ENCODE measurements at places on chromosomes 7 and 10.

DNA sequence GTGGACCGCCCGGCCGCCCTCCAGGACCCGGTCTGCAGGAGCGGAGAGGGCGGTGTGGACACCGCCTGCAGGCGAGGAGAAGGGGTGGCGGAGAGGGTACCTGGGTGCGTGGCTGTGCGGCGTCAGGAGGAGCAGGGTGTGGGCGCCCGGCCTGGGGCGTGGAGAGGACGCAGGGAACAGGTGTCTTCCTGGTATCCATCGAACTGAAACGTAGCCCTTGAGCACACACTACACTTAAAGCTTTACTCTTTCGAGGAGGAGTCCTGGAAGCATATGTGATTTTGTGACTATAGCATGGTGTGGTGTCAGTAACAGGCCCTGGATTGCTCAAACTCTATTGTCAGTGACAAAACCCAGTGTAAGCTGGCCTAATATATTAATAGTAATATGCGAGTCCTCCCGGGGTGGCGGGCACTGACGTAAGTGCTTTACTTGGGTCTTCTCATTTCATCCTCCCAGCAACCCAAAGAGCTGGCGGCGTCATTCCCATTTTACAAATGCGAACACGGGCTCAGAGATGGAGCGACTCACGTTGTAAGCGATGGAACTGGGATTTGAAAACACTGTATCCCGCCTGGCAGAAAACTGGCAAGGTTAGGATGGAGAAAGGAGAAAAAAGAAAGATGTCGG is 508 bp upstream of the TECPR1 start:
- no peak for DNase-seq

DNA sequence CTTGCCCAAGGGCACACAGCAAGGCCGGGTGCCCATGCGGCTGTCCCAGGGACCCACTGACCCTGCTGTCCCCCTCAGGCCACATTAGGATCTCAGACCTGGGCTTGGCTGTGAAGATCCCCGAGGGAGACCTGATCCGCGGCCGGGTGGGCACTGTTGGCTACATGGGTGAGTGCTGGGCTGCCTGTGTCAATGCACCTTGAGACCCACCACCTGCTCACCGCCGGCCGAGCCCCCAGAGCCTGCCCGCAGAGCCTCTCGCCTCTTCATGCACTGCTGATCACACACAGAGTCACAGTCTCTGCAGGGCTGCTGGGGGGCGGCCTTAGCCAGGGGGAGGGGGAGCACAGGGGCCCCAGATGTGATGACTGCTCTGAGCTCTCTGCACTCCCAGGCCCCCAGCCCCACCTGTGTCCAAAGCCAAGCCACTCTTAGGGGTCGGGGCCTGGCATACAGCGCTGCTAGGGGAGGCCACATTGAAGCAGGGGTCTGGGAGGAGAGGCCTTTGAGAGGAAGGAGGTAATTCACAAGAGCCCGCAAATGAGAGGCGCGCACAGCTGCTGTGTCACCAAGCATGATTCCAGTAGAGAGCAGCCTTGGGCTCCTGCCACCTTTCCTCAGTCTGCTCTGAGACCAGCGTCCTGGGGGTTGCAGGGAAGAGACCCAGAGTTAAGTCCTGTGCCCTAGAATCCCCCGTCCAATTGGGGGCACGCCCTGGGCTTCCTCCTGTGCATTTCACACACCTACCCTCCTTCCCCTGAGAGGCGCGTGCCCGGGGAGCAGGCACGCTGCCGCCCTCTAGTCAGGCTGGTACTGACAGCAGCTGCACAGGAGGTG is 100.4 kb downstream of the RGS10 start:
- DNase-seq = no peak

DNA sequence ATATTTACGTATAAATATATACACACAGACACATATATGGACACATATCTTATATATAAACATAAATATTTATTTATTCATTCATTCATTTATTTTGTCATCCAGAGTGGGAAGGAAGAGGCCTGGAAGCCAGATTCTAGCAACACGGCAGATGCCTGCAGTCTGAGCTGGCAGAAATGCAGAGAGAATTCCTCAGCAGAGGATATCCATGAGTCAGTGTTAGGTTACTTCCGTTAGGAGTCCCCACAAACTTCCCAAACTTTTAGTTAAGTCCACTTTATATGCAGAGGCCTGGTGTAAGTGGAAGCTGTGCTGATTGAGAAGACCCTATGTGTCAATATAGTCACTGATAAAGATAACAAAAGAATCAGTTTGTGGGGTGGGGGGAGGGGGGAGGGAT is 89.6 kb downstream of the PPP1R17 start:
- DNase-seq = no peak

DNA sequence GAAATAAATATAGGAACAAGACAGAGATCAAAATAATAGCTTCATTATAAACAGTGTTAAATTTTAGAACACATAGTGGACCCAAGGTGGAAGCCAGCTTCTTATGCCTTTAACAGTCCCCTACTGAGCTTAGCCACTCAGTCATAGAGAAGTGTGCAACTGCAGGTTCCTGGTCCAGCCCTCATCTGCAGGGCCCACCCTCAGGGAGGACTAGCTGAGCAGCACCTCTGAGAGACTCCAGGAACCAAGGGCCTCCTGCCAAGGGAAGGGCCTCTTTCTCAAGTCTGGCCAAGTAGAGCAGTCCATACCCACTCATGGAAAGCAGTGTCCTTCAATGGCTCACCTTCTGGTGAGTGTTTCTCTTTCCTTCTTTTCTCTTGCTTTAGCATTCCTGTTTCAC is 173.7 kb upstream of the PRPS1L1 start:
- DNase-seq = no peak

- no peak for DNase-seq
These were observed 9.8 kb upstream of the RAB18 start for GRCh38 chr10:27494116-27494805.

GRCh38 chr7:121623130-121623872 is 227.2 kb upstream of the FAM3C start:
- no peak for DNase-seq

DNA sequence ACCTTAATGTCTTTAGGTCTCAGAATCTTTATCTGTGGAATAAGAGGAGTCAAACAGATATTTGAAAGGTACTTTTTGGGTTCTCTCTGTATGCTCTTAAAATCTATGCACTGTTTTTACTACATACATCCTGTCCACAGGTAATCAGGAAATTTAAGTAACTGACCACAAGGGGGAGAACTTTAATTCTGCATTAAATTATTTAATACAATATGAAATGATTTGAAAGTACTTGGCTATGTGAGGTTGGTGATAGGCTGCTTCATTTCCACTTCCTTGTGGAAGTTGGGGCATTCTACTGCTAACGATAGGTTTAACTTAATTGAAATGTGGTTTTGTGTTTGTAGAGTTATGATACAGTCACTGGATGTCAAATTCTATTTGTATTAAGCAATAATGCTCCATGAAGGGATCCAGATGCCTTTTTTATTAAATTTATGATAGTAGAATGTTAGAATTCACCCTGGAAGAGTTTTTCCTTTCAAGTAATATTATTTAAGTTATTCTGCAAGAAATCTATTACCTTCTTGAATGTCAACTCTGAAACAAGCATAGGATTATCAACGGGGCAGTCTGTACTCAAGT is 6.0 kb downstream of the TEX47 start:
- DNase-seq = no peak

Data from HL-60 (cell line).